HuH-7 (cell line): ENCODE measurements at places on chromosomes 7 and 10.

DNA sequence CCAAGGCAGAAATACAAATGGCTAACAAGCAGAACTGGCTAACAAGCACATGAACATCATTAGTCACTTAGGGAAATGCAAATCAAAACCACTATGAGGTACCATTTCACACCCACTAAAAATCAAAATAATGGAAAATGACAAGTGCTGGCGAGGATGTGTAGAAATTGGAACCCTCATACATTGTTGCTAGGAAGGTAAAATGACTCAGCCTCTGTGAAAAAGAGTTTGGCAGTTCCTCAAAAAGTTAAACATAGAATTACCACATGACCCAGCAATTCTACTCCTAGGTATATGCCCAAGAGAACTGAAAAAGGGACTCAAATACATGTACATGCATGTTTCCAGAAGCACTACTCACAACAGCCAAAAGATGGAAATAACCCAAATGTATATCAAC, 52.8 kb upstream of the ANAPC16 start:
- DNase-seq: no peak

GRCh38 chr10:66321723-66322665, 603.8 kb upstream of the LRRTM3 start:
- DNase-seq: no peak

- DNase-seq: no peak
Observed at GRCh38 chr10:3834404-3834803, 49.4 kb upstream of the KLF6 start.

GRCh38 chr10:46528171-46528671, 28.2 kb downstream of the GPRIN2 start:
- no peak for DNase-seq

- no peak for DNase-seq
Observed at GRCh38 chr7:155972247-155972646, 160.0 kb upstream of the SHH start.

GRCh38 chr7:125618516-125618915, 688.9 kb upstream of the POT1 start:
- DNase-seq: no peak

DNA sequence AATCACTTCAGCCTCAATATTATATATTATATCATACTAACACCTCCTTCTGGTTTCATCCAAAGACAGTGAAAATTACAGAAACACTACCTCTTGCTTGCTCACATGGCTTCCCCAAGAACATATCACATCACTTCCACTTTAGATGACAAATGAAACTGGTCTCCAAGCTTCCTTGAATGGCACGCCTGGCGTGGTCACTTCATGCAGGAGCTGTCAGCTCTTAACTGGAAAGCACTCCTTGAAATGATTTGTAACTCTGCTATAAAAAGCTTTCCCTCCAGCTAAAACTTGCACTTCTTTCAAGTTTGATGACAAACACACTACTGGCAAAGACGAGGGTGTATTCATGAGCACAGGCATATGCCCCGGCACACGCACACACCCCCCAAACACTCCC, 84.1 kb upstream of the INHBA start:
- DNase-seq: no peak

DNA sequence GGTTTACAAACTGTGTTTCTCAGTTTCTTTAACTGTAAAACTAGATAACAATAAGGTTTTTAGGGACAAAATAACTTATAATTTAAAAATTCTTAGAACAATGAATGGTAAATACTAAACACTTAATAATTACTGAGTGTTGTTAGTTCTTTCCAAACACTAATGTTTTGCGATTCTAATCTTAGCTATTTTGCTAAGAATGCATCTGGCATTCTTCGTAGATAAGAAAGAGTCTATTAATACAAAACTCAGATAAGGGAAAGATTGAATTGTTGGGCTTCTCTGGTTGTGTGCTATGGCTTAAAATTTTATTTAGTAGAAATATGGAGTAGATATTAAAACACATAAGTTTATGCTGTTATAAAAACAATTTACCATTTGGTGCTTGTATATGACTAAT, 45.4 kb downstream of the TMEM229A start:
- DNase-seq: no peak

GRCh38 chr7:149727053-149727898, 46.1 kb downstream of the ZNF467 start:
- DNase-seq: no peak

- DNase-seq: no peak
Observed at GRCh38 chr7:16046041-16046440, 359.6 kb upstream of the MEOX2 start.

DNA sequence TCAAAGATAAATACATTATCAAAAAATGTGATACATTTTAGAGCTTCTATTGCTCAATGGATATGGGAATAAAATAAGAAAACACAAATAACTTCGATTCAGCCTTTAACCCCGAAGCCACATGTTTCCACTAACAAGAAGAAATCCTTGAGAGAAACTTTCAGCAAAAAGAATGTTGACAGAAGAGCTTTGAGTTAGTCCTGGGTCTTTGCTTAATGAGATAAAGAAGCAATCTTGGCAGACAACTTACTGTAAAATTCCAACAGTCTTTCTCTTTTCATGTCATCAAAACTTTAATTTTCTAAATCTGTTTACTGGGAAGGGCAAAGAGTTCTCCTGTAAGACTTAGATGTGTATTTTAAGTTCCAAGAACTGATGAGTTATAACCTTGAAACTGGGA, 810.2 kb downstream of the CNTNAP2 start:
- DNase-seq: no peak

DNA sequence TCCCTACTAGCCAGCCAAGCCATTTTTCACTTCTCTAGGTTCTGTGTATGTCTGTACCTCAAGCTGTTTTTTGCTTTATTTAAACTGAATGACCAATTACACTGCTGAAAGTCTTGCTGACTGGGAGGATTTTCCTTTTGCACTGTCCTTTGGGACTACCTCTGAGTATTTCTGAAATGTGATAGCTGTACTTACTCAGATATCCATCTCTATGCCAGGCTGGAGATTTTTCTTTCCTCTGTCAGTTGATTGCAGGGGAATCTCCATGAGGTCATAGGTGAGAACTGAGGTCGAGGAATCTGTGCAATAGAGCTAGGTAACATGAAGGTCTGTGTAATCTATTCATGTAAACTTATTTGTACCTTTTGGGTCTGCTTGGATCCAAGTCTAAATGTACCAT, 38.9 kb upstream of the ANKRD1 start:
- DNase-seq: no peak

DNA sequence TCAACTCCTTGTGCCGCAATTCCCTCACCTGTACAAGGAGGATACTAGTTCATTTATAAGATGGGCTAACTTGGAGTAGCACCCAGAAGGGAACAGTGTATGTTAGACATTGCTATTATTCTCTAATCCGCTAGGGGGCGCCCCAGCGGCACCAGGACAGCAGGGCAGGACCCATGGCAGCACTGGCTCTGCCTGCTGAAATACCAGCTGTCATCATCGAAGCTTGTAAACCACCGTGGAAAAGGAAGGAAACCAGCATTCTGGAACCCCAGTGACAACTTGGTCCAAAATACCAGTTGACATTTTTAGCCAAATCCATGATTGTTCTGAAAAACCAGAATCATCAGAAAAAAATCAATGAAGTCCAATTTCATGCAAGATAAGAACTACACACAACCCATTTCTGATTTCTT, 134.4 kb downstream of the ITGA8 start:
- DNase-seq: peak; percentile 58

GRCh38 chr7:22561895-22562593, 62.1 kb upstream of the STEAP1B start:
- peak; percentile 38 for DNase-seq

GRCh38 chr10:71398976-71399375, 2.3 kb downstream of the CDH23 start:
- DNase-seq: no peak

- DNase-seq: no peak
Observed at GRCh38 chr10:93580828-93581227, 14.4 kb downstream of the FFAR4 start.

DNA sequence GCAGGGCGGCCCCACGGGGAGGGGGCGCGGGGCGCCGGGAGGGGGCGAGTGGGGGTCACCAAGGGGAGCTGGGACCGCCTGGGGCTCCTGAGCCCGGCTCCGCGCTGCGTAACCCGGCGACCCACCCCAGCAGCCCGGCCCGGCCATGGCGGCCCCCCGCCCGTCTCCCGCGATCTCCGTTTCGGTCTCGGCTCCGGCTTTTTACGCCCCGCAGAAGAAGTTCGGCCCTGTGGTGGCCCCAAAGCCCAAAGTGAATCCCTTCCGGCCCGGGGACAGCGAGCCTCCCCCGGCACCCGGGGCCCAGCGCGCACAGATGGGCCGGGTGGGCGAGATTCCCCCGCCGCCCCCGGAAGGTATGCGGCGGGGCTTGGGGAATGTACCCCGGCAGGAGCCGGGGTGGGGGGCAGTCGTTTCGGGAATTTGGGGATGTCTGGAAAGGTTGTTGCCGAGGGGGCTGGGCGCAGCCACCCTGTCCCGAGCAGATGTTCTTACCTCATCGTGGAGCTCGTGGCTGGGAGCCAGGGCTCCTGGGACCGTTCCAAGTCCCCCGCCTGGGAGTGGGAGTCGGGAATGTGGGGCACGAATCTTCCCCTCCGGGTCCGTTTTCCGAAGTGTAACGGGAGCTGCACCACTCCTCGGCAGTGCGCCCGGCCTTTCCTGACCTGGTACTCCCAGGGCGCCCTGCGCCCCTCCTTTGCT, 431 bp downstream of the ZYX start:
- DNase-seq: peak; percentile 59

DNA sequence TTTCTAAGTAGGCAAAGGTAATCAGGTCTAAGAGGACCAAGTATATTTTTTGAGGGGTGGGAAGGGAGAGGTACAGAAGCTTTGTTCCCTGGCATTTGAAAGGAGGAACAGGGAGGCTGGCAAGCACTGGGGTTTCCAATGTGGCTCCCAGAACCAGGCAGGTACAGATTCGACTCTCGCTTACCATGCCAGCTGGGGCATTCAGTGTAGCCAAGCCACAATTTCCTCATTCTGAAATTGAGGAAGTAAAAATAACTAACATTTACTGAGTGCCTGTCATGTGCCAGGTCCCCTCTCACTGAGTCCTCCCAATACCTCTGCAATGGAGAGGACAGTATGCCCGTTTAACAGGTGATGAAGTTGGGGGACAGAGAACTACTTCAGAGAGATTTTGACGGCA, 45.9 kb upstream of the BET1 start:
- no peak for DNase-seq

DNA sequence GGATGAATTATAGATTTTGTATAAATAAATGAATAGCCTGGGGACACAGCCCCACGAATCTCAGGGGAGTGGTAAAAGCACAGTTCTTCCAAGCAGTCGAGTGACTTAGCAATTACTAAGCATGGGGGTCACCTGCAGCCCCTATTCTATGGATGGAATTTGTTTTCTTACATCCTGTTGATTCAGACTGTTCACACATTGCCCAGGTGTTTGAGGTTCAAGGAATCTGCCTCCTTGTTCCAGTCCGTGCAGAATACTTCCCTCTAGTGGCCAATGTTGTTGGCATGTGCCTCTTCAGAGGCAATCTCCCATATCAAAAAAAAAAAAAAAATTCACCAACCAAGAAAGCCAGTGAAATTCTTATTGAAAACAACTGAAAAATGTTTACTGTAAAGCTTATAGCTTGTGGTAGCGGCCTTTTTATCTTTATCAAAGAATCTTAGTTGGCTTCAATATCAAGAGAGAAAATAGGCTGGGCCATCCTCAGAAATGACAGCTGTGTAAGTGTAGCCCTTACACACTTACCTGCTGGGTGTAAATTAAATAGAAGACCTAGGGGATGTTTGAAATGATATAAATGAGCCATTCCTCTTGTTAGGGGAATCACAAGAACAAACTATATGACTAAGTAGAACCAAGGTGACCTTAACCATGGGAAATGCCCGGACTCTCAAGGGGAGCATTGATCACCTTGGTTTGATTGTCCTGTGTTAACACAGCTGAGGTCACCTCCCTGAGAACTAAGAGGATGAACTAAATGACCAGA, 7.8 kb downstream of the LIPM start:
- peak; percentile 24 for DNase-seq

GRCh38 chr7:23685731-23686130, 5.7 kb downstream of the FAM221A start:
- no peak for DNase-seq

- DNase-seq: peak; percentile 53
Observed at GRCh38 chr10:30587522-30588031, 42.0 kb downstream of the LYZL2 start.

- no peak for DNase-seq
Observed at GRCh38 chr10:69864321-69864720, 62.6 kb downstream of the COL13A1 start.

- DNase-seq: no peak
Observed at GRCh38 chr7:142556740-142557139, 192.5 kb upstream of the PRSS1 start.

GRCh38 chr10:107548301-107548700, 383.8 kb upstream of the SORCS1 start:
- no peak for DNase-seq

GRCh38 chr10:109941236-109941862, 18.0 kb upstream of the XPNPEP1 start:
- no peak for DNase-seq

GRCh38 chr7:27100694-27101170, 1.8 kb downstream of the HOXA2 start:
- DNase-seq: no peak

GRCh38 chr7:99301496-99301895, 24.2 kb upstream of the ARPC1A start:
- DNase-seq: no peak

DNA sequence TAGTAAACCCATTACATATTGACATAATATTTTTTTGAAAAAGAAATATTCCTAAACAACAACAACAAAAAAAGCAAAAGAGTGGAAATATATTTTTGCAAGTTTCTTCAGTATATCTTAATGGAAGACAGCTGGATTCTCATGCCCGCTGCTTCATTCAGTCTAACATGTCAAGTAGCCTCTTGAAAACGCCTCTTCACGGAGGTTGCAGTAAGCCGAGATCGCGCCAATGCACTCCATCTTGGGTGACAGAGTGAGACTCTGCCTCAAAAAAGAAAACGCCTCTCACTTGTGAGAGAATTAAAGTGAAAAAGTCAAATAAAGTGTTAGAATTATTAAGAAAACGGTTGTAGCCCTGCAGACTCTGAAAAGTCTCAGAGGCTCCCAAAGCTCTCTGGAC, 1.3 kb downstream of the CUTC start:
- DNase-seq: no peak

DNA sequence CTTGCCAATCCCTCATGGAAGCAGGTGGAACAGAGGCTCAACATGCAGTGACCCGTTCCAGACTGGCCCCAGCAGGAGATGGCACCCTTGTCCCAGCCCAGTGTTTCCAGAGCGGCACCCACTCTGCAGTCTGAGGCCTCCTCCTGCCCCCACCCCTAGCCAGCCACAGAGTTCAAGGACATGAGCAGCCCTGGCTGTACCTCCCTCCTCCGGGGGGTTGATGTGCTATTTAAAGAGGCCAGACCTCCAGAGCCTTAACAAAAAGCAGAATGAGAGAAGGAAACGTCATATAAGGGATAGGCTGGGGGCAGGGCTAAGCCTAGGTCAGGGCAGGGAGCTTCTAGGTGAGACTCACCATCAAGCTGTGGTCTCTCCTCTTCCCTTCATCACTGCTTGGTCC, 115.7 kb upstream of the NANOS1 start:
- no peak for DNase-seq
